Activated T-cell treated with anti-CD3 and anti-CD28 coated beads for 4 hours (primary cell): ENCODE measurements at places on chromosomes 5 and 9.

- DNase-seq: no peak
These were observed 28.1 kb downstream of the TMOD1 start for GRCh38 chr9:97529363-97530076.

DNA sequence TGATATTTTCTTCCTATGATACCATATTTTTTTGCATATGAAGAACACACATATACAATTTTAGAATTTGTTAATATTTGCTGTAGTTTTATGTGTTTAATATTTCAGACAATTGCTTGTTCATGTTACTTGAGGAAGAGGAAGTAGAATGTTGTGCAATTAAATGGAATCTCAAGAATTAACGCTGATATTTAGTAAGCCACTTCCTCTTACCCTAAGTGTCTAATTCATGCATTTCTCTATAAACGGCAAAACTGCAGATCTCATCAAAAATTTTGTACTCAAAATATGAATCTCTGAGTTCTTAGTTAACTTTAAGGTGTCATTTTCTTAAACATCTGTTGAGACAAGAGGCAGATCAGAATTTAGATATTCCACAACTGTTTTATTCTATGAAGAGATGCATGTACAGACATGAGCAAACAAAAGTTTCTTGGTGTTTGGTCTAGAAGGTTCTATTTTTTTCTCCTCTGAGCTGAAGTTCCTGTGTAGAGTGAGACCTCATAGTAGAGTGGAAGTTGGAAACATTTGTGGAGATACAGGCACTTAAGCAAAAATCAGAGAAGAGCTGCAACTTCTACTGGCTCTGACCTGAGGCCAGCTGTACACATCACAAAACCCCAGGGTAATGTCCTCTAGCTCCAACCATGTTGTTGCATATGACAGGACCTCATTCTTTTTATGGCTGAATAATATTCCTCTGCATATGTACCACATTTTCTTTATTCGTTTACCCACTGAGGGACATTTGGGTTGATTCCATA is 16.6 kb upstream of the TGFBI start:
- DNase-seq: no peak

DNA sequence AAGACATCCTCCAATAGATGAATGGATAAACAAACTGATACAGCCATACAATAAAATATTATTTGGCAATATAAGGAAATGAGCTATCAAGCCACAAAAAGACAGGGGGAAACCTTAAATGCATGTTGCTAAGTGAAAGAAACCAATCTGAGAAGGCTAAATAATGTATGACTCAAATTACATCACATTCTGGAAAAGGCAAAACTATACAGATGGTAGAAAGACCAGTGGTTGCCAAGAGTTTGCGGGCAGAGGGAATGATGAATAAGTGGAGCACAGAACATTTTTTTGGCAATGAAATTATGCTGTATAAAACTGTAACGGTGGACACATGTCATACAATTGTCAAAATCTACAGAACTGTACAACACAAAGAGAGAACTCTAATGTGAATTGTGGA is 63.3 kb downstream of the CSF2 start:
- no peak for DNase-seq

DNA sequence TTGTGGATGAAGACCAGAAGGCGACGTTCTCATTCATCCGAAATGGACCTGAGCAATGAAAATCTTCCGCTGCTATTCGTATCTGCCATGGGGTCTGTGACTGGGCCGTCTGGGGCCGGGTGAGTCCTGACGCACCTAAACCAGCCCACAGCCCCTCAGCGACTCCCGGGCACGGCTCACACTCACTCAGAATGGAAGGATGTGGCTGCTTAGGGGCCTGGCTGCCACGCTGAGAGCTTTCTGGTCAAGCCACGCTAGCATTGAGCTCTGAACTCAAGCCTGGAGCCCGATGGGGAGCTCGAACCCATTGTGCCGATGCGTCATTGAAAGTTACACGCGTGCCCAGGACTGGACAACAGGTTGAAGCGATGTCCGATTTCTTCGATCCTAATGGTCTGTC is 97.8 kb downstream of the MRPL36 start:
- DNase-seq: no peak

- no peak for DNase-seq
These were observed 306.5 kb upstream of the ITGA1 start for GRCh38 chr5:52481201-52481600.

GRCh38 chr9:114318416-114318815 is 4.5 kb upstream of the ORM1 start:
- no peak for DNase-seq

DNA sequence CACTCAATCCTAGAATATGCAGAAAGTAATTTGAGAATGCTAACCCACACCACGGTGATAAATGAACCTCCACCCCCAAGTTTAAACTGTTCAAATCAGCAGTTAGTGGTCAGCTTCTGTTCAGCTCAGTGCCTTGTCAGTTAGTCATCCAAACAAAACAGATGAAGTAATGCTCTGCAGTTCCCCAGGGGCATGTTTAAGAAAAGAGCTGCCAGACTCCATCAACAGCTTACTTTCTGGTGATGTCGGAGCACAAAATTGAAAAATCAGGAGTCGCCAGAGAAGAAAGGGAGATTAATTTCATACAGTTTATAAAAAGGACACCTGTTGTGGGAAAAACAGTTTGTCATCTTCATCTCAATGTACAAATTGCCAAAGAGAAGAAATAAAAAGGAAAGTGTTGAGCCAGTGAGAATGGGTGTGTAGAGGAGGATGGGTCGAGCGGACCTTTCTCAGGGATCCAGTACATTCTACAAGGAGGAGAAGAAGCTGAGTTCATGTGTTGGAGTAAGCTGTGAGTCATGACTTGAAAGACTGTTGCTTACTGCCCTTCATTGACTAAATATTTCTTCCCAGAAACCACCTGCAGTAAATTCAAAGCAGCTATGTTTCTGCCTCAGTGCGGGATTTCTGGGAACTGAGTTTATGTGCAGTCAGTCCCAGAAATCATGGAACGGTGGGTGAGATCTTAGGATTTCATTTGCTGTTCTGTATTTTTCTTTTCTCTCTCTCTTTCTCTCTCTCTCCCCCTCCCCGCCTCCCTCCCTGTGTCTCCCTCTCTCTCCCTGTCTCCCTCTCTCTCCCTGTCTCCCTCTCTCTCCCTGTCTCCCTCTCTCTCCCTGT is 13.7 kb downstream of the TRIO start:
- DNase-seq: no peak

- no peak for DNase-seq
These were observed 424.2 kb downstream of the SPATA31D1 start for GRCh38 chr9:82412586-82413305.

GRCh38 chr5:7690557-7690956 is 160.4 kb downstream of the CFAP90 start:
- no peak for DNase-seq

DNA sequence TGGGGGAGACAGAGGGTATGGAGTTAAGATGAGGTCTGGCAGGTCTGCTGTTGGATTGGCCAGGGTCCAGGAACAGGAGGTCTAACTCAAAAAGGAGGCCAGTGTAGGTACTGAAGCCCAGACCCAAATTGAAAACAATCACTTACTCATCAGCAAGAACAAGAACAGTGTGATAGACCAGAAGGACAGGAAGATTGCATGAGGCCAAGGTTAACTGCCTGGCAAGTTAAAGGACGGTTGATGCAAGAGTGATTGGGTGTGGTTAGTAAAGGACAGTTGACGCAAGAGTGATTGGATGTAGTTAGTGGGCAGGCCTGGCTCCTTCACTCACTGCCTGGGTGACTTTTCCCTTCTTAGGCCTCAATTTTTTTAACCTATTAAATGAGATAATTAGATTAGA is 132.6 kb downstream of the PDZD2 start:
- DNase-seq: no peak

- no peak for DNase-seq
These were observed 338.5 kb downstream of the CETN3 start for GRCh38 chr5:90071066-90071465.

DNA sequence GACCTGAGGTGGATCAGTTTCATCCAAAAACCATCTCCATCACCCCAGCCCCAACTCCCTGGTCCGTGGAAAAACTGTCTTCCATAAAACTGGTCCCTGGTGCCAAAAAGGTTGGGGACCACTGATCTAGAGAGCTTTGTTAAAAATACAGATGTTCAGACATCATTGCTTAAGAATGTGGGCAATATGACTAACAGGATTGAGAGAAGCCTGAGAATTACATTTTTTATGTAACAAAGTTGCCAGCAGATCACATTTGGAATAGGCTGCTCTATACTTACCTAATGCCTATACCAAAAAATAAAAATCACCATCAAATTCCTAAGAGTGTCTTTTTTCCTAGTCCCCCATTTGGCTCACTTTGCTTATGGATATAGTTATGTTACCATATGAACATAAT is 143.3 kb downstream of the RAPGEF6 start:
- no peak for DNase-seq

DNA sequence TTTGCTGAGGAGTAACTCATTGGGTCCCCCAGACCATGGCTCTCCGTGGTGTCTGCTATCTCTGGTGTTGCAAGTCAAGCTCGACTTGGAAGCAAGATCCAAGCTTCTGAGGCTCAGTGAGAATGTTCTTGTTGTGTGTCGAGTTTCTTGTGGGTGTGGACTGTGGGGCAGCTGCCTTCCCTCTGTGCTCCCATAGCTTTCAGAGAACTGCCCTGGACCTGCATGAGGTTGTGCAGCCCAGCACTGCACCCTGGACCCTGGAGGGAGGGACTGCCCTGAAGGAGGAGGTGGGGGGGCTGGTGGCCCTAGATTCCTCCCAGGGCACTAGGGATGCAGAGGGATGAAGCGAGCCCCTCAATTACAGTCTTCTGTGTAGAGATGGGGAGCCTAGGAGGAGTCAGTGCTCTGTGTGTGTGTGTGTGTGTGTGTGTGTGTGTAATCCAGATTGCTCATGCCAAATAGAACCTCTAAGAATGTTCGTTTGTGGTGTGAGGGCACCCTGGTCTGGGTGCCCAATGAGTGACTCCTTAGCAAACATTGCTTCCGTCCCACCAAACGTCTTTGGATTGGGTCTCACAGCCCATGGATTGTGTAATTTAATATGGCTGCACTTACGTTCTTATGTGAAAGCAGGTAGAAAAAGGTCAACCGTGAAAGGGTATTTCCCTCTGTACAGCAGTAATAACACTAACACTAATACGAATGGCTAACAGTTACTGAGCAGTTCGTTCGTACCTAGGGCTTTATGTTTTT is 143.3 kb upstream of the LMX1B start:
- DNase-seq: no peak

DNA sequence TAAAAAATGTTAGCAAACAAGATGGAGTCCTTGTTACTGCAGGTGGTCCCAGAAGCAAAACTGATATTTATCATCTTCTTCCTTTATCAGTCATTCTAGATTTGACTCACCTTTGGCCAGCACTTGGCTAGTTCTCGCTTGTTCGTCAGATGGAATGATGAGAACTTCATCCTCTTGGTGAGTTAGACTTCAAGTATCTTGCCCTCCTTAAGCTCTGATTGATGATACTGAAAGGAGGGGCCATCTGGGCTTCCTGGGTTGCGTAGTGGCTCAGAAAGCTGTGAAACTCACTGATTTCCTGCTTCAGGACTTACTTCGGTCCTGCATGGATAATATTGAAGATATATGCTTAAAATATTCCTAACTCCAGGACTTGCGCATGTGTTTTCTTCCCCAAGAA is 1248.2 kb upstream of the CDH9 start:
- no peak for DNase-seq

DNA sequence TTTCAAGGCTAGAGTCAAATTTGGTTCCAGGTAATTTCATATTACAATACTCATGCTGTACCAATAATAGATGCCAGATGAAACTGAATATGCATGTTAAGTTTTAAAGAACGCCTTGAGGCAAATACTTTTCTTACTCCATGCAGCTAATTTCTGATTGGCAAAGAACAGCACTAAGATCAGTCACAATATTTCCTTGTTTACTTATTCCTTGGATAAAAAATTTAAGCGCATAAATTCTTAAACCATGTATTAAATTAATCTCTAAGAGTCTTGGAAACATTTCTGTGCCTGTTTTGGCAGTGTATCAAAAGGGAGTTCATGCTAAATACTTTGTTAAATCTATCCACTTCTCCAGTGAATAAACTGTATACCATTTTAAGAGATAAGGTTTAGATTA is 173.5 kb downstream of the SLC12A2 start:
- no peak for DNase-seq

DNA sequence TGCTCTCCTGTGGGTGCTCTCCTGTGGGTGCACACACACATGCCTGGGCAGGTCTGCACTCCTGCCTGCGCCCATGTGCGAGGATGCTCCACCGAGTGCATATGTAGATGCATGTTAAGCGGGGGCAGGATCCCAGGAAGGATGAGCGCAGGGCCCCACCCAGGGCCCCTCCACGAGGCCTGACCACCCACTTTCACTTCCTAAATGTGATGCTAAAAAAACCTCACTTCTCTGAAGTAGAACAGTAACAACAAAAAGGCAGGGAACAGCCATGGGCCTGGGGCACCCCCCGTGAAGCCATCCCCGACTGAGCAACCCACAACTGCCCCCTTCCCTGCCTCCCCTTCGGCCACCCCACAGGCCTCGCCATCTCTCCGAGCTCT is 48.2 kb upstream of the SARDH start:
- no peak for DNase-seq

GRCh38 chr5:31807789-31808540 is 169.0 kb downstream of the PDZD2 start:
- DNase-seq: no peak

GRCh38 chr5:10283927-10284635 is 23.6 kb downstream of the CMBL start:
- DNase-seq: peak; percentile 67

DNA sequence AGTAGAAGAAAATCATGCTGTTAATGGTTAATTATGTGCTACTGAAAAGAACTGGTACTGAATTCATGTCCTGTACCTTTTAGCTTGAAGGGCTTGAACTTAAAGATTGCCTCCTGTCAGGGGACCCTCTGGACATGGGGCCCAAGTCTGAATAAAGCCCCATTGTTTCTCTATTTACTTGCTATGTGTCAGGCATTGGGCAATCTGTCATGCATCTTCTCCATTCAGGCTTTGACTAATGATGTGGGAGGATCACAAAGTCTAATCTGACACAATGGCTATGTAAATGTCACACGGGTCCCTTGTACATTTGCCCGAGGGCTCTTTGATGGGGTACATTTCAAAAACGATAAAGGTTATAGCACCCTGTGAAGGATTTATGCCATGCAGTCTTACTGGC is 64.0 kb upstream of the TUSC1 start:
- no peak for DNase-seq

GRCh38 chr9:22044583-22044982 is 35.5 kb upstream of the CDKN2B start:
- no peak for DNase-seq

DNA sequence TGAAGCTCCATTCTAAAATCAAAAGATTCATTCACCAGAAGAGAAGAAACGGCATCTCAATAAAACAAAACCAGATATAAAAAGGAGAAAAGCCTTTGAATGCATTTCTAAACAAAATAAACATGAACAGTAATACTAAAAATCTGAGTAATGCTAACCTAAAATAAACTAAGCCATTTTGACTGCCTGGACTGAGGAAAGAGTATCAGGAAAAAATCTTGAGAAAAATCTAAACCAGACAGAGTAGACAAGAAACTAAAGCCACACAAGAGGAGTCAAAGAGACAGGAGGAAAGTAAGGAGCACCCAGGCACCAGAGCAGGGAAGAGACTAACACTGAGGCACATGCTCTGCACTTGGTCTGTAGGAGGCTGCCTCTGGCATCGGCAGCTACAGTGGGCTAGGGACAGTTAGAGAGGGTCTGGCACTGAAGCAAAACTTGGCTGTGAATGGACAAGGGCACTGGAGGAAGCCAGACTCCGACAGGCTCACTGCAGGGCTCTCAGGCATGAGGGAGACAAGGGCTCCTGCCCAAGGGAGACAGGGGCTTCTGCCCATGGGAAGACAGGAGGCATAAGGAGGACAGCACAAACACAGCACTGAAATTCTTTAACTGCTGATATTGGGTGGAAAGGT is 50.2 kb downstream of the DROSHA start:
- no peak for DNase-seq
